ENCODE measurements at places on chromosomes 5 and 9.

DNA sequence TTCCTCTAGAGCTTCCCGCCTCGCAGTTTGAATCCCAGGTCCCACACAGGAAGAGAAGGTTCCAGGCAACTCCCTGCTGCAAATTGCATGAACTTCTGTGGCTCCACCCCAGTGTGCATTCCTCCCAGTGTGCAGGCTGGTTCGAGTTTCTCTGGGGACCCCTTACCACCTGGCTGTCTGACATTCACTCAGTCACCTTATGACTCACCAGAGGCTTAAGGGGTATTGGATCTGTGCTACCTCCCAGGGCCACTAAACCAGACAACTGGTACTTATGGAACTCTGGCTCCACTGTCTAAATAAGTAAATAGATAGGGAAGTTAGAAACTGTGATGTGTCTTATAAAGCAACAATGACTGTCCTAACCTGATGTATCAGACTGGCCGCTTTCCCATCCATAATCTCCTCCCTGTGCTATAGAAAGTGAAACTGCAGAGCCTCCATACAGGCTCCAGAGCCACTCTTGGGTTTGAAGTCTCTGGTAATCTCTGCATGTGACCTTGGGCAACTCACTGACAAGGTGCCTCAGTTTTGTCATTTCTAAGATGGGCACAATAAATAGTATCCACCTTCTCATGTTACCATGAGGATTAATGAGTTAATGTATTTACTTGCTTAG lies 720.6 kb downstream of the SEMA5A start:
- no peak for DNase-seq

DNA sequence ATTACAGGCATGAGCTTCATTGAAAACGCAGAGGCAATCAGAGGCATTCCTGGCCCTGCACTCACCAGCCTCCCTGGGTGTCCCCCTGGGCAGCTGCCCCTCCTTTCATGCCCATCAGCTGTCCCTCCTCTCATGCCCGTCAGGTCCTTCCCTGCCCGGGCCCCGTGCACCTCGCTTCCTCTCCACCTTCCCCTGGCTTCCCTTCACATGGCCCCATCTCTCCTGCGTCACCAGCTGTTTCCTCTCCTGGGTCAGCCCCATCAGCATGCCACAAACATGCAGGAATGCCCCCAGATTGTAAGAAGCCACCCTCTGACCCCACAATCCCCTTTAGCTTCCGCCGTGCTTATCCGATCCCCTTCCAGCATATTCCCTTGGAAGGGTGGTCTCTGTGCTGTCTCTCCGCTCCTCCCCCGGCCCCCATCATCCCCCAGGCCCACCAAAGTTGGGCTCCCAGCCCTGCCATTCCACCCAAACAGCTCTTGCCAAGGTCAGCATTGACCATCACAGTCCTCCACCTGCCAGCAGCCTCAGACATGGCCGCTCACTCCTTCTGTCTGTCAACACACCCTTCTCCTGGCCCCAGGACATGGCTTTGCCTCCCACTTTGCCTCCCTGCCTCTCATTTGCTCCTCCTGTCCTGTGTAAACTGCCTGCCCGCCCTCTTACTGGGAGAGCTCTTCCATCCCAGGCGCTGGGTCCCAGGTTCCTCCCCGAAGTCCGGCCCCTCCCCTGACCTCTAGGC lies 98.6 kb upstream of the IER5L start:
- DNase-seq = peak; percentile 7

DNA sequence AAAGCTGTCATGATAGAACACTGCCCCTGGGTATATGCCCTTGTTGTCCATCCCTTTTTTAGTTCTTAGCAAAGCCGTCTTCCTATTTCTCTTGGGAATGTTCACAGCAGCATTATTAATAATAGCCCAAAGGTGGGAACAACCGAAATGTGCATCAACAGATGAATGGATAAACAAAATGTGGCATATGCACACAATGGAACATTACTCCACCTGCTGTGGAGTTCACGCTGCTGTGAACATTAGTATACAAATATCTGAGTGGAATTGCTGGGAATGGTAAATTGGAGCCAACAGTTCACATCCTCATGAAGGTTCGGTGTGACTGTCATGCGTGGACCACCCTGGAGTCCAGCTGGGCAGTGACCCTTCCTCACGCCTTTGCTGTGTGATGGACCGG lies 36.5 kb upstream of the NUTM2G start:
- DNase-seq = no peak

- no peak for DNase-seq
Measured at GRCh38 chr5:104345222-104346016, 782.8 kb upstream of the NUDT12 start.

DNA sequence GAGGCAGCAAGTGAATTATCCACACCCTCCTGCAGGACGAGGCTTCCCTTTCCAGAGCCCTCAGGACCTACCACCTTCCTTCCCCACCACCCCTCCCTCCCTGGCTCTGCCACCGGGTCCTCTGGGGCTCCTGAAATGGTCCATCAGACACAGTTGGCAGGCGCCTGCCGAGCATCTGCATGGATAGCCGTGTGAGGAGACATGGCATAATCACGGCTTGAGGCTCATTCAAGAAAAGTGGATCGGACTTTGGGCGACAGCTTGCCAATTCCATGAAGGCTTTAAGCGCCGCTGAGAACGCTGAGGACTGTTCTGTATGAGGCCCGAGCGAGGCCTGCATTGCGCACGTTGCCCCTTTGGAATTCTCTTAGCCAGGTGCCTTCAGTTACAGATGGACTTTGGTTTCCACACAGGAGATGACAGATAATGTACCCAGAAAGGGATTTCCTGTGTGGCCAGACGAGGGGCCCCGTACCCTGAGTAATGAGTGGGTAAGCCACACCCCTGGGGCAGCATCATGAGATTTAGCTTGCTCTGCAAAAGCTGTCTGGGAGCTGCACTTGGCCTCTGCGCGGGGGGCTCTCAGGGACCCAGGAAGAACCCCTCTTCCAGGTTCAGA lies 179.8 kb downstream of the OLFM1 start:
- DNase-seq = no peak

DNA sequence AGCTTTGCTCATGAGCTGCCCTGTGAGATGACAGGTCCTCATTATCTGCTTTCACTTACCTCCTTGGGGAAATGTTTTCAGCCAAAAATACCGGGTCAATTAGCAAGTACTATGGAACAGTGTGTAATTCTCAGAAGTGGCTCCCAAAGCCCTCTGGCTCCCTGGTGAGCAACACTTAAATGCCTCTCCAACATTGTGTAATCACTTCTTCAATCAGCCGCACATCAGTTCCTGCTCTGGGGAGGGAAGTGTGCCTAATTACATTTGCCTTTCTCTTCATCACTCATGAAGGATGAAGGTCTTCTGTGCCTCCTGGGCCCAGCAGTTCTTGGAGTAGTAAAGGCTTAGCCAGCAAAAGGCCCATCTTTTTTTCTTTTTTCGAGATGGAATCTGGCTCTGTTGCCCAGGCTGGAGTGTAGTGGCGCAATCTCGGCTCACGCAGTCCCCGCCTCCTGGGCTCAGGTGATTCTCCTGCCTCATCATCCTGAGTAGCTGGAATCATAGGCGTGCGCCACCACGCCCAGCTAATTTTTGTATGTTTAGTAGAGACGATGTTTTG lies 23.1 kb downstream of the NIM1K start:
- DNase-seq = no peak

DNA sequence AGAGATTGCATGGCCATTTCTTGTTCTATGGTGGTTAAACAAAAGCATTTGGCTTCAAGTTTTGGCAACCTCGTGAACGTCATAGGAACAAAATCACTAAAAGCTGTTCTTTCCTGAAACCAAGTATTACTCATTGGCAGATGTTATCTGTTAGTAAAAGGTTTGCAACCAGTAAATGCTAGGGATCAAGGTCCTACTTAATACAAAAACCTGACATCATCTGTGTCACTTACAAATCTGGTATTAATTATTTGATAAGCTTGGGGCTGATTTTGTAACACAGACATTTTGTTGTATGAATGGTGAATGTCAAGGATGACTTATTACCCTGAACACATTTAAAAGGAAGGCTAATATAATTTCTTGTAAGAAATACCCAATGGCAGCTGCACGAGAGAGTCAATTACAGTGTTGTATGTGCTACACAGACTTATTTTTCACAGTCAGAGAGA lies 486.4 kb upstream of the ZNF608 start:
- no peak for DNase-seq

All from activated B cell treated with CpG ODN at 0.5 μM for 24 hours (primary cell).